ENCODE measurements at places on chromosomes 6 and 20.

DNA sequence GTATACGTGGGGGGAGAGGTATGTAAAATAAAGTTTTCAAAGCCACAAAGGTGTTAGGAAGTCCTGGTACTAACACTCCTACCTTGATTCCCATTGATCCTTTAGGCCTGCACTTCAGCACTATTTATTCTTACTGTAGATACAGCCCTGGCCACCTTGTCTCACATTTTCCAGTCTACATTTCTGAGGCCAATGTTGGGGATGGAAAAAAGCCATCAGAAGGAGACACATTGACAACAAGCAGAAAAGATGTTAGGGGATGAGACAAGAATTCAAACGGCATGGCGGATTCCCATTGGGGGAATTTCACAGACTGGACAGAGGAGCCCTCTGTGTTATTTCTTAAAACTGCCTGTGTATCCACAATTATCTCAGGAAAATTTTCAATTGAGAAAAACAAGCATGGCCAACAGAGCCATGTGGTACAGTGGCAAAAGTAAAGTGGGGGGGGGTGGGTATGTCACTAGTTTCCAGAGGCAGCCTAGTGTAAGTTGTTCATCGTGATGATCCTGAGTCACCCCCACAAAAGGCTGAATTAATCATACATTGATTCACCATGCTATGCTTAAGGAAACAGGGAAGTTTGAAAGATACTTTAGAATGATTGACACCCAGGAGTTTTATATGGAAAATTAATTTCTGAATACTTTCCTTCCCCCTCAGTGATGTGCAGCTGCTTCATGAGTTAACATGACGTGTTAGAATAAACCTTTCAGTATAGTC lies 40.5 kb downstream of the RREB1 start:
- DNase-seq, result no peak

DNA sequence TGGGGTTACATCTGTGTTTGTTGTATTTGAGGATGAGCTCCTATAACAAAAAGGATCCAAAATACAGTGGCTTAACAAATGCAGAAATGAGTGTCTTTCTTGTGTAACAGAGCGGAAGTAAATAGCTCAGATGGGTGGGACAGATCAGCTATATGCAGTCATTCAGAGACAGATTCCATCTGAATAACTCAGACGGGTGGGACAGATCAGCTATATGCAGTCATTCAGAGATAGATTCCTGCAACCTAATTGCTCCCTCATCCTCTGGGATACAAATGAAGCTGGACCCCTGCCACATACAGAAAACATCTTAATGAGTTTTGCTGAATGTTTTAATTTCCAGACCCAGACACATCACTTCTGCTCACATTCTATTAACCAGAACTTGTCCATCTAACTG lies 332.3 kb downstream of the BCKDHB start:
- DNase-seq, result no peak

GRCh38 chr6:15429141-15430110 lies 183.6 kb downstream of the JARID2 start:
- DNase-seq, result no peak

GRCh38 chr20:36745927-36746659 lies at the start of gene NDRG3:
Gene NDRG3 (minus strand): TSS chr20:36746090. CDS start chr20:36721735, 24,355 bp downstream.
- DNase-seq, result peak; percentile 87

DNA sequence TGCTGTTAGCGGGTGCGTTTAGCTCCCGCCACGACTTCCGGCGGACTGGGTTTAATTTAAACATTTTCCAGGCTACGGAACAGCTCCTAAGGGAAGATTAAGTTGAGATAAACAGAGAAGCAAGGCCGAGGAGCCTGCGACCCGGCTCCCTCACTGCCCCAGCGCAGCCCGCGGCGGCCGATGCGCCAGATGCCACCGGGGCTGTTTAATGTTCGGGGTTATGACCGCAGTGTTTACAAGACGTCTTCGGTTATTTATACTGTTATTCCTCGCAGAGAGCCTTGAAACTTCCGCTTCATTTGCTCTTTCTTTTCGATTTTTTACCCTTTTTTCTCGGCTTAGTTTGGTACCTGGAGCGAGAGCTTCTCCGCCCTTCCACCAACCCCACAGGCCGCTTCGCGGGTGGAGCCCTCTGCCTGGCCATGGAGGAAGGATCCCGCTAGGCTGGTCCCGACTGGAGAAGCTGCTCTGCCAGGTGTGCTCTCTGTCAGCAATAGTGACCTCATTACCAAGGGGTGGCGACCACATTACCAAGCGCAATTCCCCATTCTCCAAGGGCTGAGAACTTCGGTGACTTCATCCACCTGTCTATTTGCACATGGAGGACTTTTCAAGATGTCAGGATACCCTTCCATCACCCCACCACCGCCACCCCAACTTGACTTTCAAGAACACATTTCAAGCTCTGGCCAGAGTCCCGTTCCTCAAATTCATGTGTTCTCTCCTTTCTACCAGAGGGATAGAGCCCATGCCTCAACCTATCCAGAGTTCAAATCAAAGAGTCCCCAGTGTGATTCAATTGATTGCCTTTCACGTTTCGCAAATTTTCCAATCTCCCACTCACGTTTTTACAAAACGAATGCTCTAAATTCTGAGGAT lies 4.1 kb downstream of the TCF21 start:
- no peak for DNase-seq

DNA sequence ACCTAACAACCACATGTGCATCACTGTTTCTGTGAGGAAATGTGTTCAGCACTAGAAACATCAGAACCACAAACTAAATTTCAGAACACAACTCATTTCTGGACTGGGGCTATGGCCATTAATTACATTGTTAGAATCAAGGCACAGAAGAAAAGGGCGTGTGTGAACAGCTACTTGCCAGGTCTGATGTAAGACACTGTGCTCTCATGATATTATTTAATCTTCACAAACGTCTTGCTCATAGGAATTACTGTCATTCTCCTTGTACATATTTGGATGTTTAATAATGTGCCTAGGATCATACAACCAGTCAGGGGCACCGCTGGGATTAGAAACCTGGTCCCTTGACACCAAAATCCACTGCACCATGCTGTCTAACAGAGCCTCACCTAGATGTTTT lies 14.8 kb downstream of the ADGRF1 start:
- no peak for DNase-seq

GRCh38 chr6:25219917-25220278 lies 59.3 kb upstream of the CARMIL1 start:
- DNase-seq, result no peak

All from activated T-cell treated with anti-CD3 and anti-CD28 coated beads for 48 hours (primary cell).